ENCODE measurements at places on chromosomes 1 and 21.

GRCh38 chr1:19419691-19420090 is 65.6 kb downstream of the CAPZB start:
- DNase-seq: no peak

GRCh38 chr1:33219886-33220661 is 36.2 kb upstream of the ZNF362 start:
- DNase-seq: no peak

DNA sequence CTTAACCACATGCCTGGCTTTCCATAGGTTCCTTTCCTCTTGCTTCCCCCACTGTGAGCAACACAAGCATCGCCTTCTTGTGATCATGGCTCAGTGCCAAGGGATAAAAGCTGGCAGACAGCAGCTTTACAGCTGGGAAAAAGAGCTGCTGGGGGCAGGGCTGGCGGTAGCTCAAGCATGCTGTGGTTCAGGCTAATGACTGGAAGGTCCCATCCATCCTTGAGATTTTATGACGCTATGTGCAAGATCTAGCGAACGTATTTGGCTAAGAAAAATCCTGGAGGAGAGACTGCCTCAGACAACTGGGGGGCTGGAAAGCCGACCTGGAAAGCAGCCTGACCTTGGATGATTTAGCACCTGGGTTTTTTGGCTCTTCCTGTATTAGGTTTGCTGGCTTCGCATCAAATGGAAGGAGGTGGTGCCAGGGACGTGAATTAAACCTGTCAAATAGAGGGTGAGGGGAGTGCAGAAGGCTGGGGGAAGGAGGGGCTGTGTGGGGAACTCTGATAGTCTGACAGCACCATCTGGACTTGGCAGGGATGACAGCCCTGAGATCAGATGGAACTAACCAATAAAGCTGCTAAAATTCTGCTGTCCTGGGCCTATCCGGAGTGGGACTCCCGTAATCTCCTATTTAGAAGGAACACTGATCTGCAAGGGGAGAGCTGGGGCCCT is 34.8 kb downstream of the ZMYND12 start:
- DNase-seq: no peak

DNA sequence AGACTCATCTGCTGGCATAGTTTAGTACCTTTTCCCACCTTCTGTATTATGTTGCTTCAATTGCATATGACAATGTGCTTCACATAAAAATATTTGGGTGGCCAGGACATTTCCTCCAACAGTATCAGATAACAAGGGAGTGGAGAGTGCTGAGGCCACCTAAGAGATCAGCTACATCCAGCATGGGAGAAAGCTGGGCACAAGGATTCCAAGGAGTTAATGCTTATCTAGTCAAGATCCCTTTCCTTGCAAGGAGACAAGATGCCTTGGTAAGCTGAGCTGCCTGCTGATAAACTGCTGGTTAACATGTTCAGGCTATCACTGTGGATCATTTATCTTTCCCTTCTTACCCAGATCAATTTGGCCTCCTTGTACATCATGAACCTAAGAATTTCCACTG is 5.4 kb downstream of the TACSTD2 start:
- no peak for DNase-seq

DNA sequence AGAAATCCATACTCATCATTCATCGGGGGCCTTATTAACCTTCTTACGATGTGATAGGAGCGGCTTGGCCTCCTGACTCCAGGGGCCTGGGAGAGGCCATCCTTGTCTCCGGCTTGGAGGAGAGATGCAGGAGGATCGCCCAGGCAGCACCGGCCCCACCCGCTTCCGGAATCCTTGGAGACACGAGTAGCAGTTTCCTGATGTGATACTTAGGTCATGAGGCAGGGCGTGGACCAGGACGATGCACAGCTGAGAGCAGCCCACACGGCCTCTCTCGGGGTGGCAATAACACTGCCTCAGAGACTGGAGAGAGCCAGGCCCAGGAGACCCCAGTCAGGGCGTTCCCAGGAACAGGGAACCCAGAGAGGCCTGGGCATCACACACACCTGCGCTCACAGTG is 163.6 kb upstream of the ARHGEF16 start:
- DNase-seq: no peak

GRCh38 chr1:65079941-65080340 is 68.1 kb upstream of the AK4 start:
- no peak for DNase-seq

DNA sequence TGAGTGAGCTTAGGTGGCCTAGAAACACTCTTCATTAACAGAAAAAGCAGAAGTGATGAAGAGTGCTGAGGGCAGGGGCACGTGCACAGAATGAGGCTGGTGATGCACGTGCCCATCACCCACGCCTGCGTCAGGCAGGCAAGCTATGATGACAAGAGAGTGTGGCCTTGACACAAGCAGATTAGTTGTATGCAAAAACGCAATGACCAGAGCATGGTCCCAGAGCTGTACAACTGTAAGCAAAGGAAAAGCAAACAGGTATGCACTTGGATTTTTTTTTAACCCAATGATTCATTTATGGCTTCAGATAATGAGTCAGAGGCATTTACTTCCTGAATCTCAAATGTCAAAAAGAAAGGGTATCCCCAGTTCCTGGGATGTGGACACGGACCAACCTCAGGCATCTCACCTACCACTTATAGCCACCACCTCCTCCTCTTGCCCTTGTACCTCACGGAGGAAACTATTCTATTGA is 9.1 kb upstream of the TMEM61 start:
- DNase-seq: no peak

- no peak for DNase-seq
Measured at GRCh38 chr21:34579411-34579810, 35.5 kb downstream of the RCAN1 start.

- no peak for DNase-seq
Measured at GRCh38 chr1:151455966-151456365, 3.3 kb downstream of the POGZ start.

GRCh38 chr1:228161362-228161761 is 4.2 kb upstream of the IBA57 start:
- DNase-seq: no peak

DNA sequence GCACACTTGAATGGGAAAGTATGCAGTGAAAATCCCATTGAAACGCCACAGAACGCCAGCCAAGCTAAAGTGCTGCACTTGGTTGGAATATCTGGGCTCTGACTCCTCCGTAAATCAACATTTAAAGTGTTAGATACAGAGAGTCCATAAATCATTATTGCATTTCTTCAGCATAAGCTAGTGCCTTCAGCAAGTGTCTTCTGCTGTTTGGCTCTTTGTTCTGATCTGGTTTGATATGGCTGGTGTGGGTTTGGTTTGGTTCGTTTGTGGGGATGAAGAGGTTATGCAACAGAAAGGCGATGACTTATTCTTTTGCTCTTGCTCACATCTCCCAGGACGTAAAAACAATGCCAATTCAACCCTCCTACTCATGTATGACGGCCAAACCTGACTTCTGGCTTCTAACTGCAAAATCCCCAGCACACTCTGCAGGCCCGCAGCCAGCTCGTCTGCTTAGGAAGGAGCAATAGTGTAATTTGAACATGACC is 121.8 kb upstream of the ERG start:
- no peak for DNase-seq

GRCh38 chr1:159856576-159856975 is 5.9 kb downstream of the VSIG8 start:
- no peak for DNase-seq

DNA sequence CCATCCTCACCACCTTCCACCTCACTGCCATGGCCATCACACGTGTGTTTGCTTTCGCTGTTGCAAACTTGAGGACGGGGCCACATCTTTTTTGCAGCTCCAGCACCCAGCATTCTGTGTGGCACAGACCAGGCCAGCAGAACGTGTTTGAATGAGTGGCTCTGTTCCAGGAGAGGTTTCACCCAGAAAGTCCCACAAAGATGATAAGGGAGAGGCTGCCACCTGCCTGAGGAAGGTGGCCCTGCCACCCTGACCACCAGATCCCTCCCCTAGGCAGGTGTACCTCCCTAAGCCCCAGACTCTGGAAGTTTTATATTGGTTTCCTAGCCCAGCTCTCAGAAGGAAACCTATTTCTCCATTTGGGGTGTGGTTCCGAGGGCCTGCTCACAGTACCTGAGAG is 252.1 kb downstream of the KAZN start:
- no peak for DNase-seq

DNA sequence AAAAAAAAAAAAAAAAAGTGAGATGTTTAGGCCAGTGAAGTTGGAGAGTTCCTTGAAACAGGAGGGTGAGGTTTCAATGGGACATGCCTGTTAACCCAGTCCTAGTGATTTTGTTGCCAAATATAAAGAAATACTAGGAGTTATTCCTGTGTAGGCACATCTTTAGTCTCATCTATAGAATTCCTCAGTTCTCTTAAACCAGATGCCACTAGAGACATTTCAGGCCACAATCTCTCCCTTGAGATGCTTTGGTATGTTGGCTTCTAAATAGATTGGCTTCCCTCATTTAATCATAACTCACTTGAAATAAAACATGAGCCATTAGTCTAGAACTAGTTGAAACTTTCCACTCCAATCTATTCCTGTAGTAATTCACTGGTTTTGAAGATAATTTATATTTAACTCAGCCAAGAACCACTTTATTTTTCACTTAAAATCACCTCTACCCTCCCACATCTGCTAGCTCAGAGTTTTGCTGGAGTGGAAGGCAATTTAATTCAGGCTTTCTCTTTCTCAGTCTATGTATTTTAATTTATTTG is 29.8 kb downstream of the GPR137B start:
- DNase-seq: no peak

DNA sequence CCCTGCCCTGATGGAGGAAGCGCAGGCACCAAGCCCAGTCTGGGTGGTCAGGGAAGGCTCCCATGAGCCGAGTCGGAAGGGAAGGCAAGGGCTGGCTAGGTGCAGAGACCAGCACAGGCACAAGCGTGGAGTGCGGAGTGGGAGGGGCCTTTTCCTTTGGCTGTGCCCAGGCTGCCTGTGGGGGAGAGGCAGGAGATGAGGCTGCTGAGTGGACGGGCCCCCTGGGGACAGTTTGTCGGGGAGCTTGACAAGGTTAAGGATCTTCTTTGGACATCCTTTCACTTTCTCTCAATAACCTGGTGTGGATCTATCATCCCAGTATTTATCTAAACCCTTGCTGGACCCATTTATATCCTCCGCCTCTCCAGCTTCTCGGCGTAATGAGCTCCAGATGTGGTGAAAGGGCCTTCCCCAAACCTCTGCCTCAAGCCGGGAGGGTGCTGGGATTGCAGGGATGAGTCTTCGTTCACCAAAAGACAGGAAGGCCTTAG is 42.9 kb downstream of the EPHB2 start:
- DNase-seq: no peak

- DNase-seq: peak; percentile 32
Measured at GRCh38 chr1:234881893-234882771, 246.5 kb downstream of the TOMM20 start.

DNA sequence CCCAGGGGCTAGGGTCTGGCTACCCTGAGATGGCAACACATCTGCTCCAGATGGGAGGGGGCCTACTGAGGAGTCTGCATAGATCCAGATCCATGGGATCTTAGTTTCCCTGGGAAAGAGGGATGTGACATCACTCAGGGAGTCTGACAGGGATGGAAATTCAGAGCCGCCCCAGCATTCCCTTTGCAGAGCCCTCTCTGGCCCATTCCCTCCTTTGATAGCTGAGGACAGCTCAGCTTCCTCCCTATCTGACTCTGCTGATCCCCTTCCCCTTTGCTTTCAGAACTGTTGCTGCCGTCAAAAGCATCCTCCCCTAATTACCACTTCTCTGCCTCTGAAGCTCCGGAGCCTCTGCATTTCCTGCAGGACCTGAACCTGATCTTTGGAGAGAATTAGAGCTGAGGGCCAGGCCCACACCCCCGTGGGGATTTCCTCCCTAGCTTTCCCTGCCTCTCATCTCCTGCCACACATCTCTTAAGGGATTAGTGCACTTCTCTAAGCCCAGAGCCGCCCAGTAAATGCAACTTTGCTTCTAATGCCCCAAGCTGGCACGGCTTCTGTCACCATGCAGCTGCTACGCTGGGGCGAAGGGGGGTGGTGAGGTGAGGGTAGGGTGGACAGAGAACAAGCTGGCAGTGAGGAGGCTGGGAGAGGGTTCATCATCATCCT is 9.5 kb upstream of the ASCL5 start:
- DNase-seq: no peak

DNA sequence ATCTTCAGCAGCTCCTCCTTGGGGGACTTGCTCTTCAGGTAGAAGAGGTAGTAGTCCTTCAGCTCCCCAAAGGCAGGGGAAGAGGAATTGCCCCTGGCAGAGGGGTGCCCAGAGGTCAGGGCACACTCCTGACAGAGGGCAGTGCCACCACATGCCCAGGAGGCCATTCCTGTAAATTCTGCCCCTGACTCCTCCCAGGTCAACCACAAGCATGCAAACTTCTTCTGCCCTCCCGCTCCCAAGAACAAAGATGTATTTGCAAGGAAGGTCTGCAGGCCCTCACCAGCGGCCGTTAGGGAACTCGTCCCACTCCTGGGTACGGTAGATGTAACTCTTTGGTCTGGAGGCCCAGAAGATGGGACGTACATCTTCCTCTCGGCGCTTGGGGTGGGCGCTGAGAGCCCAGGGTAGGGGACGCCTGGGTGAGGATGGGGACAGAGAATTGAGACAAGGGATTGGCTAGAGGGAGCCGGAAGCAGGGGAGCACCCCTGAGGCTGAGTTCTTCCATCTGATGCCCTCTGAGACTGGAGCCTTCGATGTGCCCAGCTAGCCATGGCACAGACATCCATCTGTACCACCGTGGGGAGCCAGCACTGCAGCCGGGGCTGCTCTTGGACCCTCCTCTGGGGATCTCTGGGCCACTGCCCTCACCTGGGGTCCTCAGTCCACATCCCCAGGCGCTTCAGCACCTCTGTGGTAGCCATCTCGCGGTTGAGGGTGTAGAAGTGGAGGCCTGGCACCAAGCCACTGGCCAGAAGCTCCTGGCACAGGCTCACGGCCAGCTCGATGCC is 11.1 kb downstream of the MTHFR start:
- no peak for DNase-seq

- DNase-seq: no peak
Measured at GRCh38 chr1:230609208-230609607, 33.1 kb upstream of the COG2 start.

DNA sequence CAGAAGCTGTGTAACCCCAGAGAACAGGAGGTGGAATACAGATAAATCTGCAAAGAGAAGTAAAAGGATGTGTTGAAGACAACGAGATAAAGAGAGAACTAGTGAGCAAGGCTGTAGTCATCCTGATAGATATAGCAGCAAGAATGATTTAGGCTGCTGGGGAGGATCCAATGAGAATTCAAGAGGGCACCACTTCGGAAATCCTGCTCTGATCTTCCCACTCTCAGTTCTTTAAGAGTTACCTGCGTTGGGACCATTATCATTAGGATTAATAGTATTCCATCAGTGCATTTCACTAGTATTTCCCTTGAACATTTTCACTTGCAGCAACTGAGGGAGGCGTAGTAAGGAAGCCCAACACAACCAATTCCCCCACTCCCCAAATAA is at the start of gene BRINP3:
TSS of gene BRINP3 (minus strand) at position 103 of the 387 bp plus-strand sequence.
- no peak for DNase-seq
